ENCODE measurements at places on chromosomes 2 and 18.

DNA sequence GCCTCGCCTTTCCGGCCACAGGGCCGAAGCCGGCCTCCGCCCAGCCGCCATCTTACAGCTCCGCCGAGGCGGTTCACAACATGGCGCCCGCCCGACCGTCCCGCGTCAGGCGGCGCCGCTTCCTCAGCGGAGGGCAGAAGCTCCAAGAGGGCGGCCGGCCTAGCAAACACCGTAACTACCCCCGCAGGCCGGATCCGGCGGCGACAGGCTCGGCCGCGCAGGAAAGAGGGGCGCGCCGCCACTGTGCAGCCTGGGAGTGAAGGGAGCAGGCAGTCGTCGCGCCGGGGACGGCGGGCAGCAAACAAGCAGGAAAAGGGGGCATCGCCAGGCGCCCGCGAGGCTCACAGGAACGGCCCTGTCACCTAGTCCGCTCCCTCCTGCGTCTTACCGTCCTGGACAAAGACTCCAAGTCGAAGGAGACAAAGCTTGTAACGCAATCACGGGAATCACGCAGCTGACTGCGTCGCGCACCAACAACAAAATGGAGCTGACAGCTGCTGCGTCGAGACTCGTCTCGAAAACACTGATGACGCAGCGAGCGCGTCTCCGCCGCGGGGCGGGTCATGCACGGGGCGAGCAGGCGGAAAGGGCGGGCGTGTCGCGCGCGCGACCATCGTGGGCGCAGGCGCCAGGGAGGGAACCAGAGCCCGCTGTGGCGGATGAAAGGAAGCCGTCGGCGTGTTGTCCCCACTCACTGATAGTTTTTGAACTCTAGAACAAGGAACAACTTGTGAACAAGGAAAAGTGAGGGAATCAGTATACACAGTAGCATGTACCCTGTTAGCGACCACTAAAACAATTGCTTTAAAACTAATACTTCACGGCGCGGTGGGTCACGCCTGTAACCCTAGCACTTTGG, at the start of gene CLK1:
Gene CLK1, minus strand, starts transcription at position 483 of the 859 bp plus-strand sequence. CDS start 2,796 bp downstream, outside the sequence.
- peak; percentile 96 for DNase-seq

- DNase-seq, result no peak
Measured at GRCh38 chr18:8366656-8367055, 242.6 kb upstream of the RAB12 start.

GRCh38 chr2:161427664-161428587, 11.8 kb downstream of the TBR1 start:
- DNase-seq, result no peak

GRCh38 chr2:22198381-22199283, 1074.9 kb downstream of the TDRD15 start:
- DNase-seq, result no peak

DNA sequence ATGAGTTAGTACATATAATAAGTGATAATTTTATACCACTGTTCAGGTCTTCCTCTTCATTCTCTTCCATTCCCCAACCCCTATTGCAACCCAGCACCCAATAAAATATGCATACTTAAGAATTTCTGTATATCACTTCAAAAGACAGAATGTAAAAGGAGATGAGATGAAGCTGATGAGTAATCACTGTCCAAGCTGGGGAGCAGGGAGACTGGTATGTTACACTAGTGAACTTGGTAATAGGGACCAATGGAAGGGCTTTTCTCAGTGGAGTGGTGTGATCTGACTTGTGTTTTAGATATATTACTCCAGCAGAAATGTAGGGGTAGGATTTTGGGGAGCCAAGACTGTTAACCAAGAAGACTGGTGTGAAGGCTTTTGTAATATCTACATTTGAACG, 18.0 kb upstream of the ARHGAP28 start:
- no peak for DNase-seq

GRCh38 chr2:219628986-219629901, 1.8 kb downstream of the SLC4A3 start:
- DNase-seq, result no peak

DNA sequence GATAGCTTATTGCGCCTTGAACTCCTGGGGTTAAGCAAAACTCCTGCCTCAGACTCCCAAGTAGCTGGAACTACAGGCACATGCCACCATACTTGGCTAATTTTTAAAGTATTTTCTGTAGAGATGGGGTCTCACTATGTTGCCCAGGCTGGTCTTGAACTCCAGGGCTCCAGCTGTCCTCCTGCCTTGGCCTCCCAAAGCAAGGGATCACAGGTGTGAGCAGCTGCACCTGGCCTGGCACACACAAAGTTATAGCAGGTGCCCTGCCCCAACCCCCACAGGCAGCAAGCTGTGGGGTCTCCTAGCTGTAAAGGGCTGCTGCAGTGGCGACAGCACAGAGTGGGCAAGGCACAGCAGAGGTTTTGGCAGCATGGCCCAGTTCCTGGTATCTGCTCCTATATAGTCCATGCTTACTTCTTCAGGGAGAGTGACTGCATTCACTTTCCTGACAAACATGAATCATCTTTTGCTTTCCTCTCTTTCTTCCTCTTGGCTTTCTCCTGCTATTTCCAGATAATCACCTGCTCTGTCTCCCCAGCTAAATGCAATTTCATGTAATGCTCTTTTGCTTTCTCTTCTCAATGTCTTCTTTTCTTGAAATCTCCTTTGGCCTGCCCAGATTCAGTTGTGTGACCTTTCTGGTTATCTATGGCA, 27.3 kb upstream of the METAP1D start:
- no peak for DNase-seq

- no peak for DNase-seq
Measured at GRCh38 chr2:56049233-56049845, 125.8 kb upstream of the EFEMP1 start.

DNA sequence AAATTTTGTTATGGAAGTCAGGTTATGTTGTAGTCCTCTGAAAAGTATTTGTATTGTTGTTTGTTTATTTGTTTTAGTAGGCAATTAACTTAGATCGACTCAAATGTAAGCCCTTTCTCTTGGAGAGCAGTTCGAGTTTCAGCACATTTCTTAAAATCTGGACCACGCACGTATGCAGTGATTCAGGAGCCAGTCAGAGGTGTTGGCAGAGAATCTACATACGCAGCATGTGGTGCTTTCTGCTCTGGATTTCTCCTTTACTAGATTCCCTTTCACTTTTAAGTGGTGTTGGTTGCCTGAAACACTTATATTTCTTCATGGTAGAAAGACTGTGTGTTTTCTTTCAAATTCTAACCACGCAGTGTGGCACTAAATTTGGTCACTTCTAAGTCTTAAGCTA, 773.9 kb upstream of the LRATD1 start:
- no peak for DNase-seq

DNA sequence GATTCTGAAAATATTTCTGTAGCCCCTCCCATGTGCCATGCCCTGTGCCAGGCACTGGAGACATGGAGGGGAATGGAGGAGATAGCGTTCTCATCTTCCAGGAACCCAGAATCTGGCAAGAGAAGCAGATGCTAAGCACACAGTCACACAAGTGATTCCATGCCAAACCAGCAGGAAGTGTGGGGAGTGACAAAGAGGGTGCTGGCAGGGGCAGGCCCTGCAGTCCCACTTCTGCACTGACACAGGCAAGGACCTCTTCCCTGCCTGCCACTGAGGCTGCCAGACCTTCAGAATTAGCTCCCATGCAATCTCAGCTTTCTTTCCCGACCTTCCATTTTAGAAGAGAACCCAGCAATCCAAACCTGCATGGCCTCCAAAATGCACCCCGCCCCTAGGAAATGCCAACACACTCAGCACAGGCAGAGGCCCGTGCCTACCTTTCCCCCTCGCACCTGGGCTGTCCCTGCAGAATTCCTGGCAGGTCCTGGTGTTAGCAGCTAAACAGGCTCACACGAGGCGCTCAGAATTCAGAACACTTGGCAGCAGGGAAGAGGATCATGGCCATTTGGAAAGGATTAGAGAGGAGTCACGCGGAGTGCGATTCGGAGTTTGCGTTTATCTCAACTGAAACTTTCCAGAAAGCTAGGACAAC, 155.3 kb downstream of the MSH2 start:
- no peak for DNase-seq

DNA sequence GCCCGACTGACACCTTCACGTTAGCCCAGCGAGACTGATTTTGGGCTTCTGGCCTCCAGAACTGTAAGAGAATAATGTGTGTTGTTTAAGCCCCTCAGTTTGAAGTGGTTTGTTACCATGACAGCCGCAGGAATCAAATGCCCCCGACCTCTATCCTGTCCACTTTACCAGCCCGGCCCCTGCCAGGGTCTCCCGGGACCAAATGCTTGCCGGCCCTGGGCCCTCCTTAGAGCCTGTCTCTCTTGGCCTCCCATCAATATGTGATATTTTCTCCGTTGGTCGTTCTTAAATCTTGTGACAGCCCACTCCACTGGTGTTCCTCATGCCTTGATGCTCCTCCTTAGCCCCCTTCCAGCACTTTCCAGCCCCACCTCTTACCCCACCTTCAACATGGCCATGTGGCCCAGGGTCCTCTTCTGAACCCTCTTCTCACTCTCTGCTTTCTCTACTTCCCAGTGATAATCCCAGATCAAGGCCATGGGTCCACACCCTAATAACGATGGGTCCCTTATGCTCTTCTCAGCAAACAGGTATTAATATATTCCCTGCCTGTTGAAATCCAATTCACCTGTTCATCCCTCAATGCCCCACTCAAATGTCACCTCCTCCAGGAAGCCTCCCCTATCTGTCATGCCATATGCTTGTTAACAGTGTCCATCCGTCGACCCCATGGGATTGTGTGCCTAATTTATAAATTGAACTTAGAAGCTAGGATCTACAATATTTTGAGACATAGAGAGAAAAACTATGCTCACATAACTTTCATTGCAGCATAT, 192.8 kb downstream of the ZFP36L2 start:
- no peak for DNase-seq

DNA sequence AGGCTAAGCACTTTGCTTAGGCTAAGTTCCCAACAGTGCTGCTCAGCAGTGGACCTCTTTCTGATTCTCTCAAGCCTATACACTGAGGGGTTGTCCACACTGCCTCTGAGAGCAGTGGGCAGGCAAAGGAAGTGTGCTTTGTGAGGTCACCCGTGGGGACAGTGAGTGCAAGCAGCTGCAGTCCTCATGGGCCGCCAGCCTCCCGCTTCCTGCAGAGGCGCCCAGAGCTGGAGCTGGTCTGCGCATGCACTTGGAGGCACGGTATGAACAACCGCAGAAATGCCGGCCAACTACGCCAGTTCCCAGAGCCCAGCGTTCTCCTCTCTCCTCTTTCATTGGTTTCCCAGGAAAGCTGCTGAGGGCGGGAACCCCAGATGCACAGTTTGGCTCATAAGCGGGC, 149.5 kb upstream of the DLX2 start:
- no peak for DNase-seq

DNA sequence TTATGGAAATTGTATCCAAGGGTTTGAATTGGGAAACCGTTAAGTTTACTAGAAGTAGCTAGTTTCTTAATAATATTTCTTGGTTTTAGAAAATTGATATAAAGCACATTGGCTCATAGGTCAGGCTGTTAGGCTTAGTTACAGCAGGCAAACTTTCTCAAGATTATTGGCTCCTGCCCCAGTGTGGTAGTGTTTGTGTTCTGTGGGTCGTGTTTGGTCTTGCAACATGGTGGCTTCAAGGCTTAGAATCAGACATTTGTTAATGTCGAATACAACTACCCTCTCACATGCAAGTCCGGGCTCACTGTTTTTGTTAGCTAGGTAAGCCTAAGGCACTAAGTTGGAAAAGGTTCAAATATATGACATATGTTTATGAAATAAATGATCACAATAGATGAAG, 19.6 kb downstream of the CERS6 start:
- DNase-seq, result no peak

DNA sequence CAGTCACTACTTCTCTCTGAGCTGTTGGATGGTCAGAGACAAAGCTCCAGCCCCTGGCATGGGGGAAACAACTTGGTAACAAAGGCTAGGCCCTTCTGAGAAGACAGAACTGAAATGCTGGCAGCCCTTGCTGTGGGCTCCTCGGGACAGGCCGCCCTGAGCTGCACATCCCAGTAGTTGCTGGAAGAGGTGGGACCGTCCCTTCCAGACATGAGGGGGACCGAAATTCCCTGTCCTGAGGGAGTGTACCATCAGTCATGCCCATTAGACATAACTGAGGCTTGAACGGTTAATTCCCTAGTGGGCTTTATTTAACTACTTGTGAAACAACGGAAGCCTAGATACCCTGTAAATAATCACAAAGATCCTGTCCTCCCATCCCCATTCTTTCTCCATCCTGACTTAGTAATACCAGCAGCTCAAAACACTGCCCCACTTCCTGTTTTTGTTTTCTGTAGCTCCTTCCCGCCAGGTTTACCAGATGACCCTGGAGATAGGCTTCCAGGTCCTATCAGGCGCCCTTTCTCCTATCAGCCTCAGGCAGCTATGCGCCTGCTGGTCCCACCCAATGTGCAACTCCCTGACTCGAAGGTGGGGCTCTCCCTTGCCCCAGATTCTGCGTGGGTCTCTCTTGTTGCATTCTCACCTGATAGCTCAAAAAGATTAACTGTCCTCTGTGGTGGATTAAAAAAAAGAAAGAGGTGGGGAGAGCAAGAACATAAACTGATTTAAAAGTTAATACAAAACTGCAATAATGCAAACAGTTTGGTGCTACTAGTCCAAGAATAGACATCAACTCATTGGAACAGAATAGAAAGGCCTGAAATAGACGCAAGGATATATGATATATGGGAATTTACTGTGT, 37.0 kb upstream of the NT5DC4 start:
- DNase-seq, result no peak

- no peak for DNase-seq
Measured at GRCh38 chr2:163732727-163733126, 3.1 kb downstream of the FIGN start.

DNA sequence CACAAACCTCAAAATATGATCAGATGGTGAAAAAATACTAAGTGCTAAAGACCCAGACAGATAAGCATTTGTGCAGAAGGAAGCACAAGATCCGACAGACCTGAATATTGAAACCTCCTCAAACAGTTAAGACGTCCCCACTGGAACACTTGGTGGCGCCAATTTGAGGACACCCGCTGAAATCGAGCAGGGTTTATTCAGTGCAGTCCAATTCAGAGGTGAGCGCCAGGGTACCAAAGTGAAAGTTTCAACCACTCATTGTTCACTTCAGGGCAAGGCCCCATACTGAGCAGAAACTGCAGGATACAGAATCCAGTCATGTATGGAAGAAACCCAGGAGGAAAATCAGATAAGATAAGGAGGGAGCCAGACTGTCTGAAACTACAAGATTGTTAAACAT, 417.6 kb downstream of the LRRTM4 start:
- no peak for DNase-seq

DNA sequence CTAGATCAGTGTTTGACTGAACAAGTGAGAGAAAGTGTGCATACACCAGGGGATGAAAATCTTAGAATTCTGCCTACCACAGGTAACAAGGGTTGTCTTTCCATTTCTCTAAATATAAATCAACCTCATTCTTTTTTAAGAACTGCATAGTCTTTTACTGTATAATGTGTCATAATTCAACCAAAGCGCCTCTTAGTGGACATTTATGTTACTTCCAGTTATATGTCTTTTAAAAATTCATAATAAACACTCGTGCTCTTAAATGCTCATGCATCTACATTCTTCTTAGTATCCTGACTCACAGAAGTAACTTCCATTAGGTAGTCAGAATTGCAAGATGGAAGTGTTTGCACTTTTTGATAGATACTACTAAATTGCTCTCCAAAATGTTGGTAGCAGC, 76.2 kb downstream of the CHRNA1 start:
- no peak for DNase-seq

GRCh38 chr2:191747170-191747530, 69.2 kb downstream of the NABP1 start:
- no peak for DNase-seq
